ENCODE measurements at places on chromosomes 11 and 22.

DNA sequence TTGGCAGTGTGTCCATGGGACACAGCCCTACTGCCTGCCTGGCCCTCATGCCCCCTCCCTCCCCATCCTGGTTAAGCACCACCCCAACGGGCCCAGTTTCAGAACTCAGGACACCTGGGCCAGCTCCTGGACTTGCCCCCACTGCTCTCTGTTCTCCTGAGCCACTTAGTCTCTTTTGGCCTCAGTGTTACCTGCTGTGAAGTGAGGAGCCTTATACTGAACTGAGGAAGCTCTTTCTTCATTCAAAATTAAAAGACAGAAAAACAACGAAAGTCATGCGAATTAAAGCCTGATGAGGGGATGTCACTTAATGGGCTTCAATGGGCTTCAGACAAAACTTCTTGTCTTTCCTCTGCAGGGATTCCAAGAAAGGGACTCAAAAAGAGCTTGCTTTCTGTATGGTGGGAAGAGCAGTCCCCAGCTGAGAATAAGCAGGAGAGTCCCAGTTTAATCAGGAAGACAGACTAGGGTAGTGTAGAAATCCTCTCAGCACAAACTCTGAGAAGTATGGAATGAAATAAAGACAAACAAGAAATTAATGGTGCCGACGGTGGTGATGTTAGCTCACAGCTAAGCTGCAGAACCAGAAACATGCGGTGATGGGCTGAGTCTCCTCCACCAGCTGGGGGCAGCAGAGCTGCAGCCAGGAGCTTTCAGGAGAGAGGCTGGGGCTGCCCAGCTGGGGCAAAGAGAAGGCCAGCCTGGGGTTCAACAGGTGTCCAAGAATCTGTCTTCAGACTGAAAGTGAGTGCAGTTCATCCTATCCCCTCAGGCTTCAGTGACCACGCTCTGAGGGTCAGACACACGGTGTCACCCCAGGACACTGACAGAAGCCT, 101.0 kb downstream of the GGTLC2 start:
- DNase-seq, result peak; percentile 6

DNA sequence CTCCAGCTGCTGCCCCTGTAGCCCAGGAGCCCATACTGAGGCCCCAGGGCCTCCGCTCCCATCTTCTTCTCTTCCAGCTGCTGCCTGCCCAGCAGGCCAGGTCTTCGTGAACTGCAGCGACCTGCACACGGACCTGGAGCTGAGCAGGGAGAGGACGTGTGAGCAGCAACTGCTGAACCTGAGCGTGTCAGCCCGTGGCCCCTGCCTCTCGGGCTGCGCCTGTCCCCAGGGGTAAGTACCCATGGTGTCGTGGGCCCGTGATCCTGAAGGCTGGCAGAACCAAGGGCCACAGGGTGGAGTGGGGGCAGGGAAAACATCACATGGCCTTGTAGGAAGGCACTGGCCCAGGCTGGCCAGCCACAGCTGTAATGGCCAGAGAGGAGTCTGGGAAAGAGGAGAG, 31.2 kb downstream of the OTOG start:
- DNase-seq, result no peak

GRCh38 chr11:33847251-33847650, 44.6 kb downstream of the LMO2 start:
- no peak for DNase-seq

DNA sequence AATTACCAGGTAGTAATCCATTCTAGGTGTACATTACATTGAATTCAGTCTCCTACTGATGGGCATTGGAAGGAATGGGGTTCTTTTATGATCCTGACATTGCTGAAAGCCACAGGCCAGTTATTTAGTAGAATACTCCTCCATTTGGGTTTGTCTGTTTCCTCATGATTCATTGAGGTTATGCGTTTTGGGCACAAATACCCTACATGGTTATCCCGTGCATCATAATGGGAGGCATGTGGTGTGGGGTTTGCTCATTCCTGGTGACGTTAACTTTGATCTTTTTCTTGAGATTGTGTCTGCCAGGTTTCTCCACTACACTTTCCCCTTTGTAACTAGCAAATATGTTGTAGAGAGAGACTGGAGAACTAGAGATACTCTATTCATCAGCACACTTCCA, 5.5 kb downstream of the FOLR3 start:
- DNase-seq, result peak; percentile 92

DNA sequence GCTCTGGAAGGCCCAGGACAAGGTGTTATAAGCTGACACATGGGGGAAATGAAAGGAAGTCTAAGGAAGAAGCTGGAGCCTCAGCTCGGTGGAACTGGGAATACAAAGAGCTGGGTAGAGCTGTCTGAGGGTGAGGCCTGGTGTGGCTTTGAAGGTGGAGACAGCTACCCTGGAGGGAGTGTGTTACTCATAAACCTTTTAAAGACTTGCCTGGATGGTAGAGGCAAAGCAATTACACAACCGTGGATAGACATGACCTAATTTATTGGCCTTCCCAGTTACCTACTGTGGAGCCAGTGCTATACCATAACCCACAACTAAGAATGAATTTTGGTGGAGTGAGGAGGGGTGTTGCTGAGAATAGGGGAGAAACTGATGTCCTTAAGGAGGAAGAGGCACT, 22.6 kb downstream of the EXPH5 start:
- no peak for DNase-seq
